ENCODE measurements at places on chromosomes 3 and 15.
A peak's percentile ranks its signal among the peaks of the same experiment; 100 is the strongest.

GRCh38 chr3:63584681-63585080 lies 67.8 kb upstream of the SNTN start:
- DNase-seq: no peak

- no peak for DNase-seq
Measured at GRCh38 chr3:8713901-8714759, 19.5 kb upstream of the CAV3 start.

DNA sequence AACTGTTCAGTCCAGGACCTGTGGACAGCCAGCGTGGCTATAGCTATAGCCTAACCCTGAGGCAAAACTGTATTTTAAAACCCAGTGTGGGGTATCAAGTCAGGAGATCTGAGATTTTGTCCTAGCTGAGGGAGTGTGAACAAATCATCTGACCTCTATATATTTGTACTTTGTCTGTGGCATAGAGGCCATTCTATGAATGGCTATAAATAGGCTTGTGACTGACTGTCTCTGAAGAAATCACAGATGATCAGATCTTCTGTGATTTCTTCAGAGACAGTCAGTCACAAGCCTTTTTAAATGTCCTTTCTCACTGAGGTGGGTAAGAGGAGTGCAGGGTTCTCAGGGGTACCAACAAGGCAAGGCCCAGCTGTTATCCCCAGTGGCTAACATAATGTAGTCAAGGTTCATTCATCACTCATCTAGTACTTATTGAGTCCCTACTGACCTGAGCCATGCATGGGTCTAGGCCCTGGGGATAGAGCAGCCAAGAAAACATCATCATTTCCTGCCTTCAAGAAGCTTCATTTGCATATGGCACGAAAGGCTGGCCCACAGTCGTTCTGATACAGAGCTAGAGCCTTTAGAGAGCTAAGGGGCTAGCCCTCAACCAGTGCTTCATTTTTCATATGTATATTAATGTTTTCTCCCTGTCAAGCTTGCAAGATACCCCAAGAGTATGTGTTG lies 53.3 kb downstream of the TIPARP start:
- DNase-seq: no peak

DNA sequence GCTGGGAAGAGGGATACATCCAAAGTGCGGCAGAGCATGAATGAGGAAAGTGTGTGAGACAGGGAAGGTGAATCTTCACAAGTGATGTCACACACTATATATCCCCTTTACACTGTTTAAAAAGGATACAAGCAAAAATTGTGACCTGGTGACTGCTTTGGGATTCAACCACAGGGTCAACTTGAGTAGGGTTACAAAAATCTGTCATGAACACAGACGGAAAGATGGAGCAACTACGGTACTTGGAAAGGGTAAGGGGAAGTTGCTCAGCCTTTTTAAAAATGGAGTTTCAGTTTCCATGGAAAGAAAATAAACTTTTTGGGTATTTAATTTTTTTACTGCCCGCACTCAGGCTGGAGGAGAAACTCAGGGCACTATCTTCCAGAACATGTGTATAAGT lies 60.3 kb downstream of the B3GNT5 start:
- DNase-seq: peak; percentile 9

- DNase-seq: no peak
Measured at GRCh38 chr3:18351823-18352744, 73.1 kb downstream of the SATB1 start.

GRCh38 chr3:189827108-189827507 lies 195.9 kb downstream of the TP63 start:
- DNase-seq: no peak

DNA sequence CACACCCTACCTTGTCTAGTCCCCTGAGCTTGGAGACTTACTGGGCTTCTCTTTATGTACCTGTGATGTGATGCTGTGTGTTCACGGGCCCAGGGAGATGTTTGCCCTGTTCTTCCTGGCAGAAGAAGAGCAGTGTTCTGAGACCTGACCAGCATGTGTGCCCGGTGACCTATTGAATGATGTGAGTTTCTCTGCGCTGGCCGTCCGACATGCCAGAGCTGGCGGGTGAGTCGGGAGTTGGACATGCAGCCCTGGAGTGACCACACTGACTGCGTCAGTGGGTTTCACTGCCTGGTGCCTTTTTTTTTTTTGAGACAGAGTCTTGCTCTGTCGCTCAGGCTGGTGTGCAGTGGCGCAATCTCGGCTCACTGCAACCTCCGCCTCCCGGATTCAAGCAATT lies 42.3 kb downstream of the CGNL1 start:
- no peak for DNase-seq

DNA sequence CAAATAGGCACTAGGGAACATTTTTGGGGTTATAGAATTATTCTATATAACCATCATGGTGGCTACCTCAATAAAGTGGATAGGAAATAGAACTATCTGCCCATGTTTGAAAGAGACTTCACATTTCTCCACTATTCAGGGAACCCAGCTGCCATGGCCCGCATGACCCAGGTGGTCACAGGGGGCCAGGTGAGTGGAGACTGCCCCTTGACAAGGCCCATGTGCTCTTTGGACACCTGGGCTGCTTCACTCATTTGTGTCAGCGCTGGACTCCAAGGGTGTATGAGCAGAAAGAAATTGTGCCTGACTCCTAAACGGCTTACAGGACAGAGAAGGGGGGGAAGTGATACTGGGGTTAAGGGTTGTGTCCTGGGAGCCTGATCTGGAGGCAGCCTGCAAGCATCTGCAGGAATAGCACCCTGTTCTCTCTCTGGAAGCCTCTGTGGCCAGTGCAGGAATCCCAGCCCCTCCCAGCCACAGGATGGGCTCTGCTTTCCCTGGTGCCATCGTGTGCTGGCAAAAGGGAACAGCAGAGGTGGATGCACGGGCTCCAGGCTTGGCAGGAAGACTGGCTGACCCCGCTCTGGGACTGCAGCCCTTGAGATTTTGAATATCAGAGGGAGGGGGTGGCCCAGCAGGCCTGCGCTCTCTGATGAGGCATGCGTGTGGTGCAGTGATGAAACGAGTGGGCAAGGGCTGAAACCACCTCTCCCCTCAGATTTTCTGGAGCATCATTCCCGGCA lies 9.1 kb upstream of the C3orf22 start:
- DNase-seq: no peak

DNA sequence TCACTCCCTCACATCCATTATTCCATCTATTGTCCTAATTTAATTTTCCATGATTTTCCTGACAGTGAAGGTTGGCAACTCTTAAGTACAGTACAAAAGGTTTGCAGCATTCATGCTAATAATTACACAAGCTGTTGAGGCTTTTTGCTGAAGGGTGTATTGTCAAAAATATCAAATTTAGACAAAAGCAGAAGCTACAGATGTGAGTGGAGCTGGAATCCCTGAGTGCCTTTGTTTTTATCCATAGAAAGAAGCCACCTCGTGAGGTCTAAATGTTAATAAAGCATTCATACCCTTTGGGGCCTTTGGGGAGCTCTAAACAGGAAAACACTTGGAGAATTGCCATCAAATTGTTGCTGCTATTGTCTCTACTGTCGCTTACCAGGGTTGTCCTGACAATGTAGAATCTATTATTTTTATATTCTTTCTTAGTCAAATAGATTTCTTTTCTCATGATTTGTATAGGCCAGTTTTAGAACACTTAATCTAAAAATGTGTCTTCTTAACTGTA lies 185.8 kb upstream of the ROBO1 start:
- no peak for DNase-seq

- DNase-seq: no peak
Measured at GRCh38 chr3:129723558-129724324, 117.3 kb upstream of the PLXND1 start.

DNA sequence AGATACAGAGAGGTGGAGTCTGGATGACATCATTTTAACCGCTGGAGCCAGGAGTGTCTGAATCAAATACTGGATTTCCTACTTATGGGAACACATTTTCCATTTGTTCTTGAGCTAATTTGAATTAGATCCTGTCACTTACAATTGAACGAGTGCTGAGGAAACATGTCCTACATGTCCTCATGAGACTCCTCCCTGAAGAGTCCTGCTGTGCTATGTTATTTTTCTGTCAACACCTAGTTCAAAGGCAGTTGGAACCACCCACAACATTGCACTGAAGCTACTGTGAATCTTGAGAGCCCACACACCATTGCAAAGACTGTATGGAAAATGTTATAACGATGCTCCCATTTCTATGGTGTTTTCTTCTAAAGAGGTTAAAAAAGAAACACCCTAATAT lies 123.5 kb upstream of the CRBN start:
- no peak for DNase-seq

GRCh38 chr3:63232764-63233396 lies 45.2 kb upstream of the SYNPR start:
- no peak for DNase-seq

DNA sequence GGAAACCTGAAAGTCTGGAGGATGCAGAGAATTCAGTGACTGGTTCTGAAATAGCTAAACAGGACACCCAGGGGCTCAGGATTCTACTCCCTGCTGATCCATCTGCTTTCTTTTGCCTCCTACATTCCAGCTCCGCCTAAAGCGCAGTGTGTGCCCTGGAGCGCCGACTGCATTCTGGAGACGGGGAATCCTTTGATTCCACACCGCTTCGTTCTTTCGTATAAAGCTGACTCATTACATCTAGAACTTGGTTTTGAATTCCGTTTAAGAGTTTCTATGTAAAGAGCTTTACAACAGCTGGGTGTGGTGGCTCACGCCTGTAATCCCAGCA lies 61.8 kb downstream of the SENP2 start:
- DNase-seq: no peak

DNA sequence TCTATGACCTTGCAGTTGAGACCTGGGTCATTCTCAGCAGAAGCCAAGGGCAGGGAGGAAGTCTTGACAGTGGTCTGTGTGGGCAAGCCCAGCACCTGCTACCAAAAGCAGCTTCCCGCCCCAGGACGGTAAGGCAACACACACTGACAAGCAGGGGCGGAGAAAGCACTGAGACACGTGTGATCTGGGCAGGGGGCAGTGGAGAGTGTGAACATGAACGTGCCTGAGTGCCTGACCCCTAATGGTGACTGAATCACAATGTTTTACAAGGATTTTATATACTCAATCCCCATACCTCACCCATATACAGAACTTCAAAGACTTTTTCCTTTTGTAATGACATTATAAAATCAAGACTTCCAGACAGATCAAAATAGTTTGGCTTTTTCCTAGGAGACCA lies 35.2 kb downstream of the ANP32A start:
- no peak for DNase-seq

- no peak for DNase-seq
Measured at GRCh38 chr3:65867463-65868210, 171.1 kb downstream of the MAGI1 start.

DNA sequence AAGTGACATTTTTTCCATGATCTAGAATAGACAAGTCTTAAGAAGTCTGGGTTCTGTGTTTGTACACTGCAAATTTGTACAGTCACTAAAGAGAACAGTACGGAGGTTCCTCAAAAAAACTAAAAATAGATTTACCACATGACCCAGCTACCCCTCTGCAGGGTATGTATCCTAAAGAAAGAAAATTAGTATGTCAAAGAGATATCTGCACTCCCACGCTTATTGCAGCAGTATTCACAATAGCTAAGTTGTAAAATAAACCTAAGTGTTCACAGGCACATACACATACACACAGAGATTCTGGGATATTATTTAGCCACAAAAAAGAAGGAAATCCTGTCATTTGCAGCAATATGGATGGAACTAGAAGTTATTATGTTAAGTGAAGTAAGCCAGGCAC lies 120.4 kb downstream of the ZIC1 start:
- DNase-seq: no peak

DNA sequence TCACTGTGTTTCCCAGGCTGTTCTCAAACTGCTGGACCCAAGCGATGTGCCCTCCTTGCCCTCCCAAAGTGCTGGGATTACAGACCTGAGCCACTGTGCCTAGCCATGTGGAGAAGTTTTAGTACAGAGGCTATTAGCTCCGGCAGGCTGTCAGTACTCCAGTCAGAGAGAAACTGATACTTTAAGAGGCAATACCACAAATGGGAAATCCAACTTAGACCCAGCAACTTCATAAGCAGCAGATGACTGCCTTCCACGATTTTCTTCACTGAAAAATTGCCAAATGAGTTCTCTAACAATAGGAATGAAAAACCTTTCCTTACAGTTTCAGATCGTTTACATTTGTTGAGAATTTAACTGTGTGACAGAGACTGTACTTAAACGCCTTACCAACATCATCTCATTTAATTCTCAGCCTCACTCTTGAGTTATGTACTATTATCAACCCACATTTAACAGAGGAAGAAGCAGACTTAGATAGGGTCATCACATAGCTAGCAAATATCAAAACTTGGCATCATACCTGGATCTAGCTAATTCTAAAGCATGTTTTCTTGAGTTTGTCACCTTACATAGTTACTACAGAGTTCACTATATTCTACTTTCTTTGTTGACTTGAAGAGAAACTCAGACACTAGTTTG lies 127.4 kb downstream of the TCF12 start:
- DNase-seq: no peak

- DNase-seq: no peak
Measured at GRCh38 chr3:28972921-28973320, 307.9 kb upstream of the RBMS3 start.

- DNase-seq: no peak
Measured at GRCh38 chr15:89772932-89773583, 3.1 kb upstream of the MESP2 start.

GRCh38 chr3:34599595-34599994 lies 801.2 kb downstream of the PDCD6IP start:
- DNase-seq: no peak

GRCh38 chr3:55343486-55344357 lies 143.4 kb downstream of the WNT5A start:
- no peak for DNase-seq

DNA sequence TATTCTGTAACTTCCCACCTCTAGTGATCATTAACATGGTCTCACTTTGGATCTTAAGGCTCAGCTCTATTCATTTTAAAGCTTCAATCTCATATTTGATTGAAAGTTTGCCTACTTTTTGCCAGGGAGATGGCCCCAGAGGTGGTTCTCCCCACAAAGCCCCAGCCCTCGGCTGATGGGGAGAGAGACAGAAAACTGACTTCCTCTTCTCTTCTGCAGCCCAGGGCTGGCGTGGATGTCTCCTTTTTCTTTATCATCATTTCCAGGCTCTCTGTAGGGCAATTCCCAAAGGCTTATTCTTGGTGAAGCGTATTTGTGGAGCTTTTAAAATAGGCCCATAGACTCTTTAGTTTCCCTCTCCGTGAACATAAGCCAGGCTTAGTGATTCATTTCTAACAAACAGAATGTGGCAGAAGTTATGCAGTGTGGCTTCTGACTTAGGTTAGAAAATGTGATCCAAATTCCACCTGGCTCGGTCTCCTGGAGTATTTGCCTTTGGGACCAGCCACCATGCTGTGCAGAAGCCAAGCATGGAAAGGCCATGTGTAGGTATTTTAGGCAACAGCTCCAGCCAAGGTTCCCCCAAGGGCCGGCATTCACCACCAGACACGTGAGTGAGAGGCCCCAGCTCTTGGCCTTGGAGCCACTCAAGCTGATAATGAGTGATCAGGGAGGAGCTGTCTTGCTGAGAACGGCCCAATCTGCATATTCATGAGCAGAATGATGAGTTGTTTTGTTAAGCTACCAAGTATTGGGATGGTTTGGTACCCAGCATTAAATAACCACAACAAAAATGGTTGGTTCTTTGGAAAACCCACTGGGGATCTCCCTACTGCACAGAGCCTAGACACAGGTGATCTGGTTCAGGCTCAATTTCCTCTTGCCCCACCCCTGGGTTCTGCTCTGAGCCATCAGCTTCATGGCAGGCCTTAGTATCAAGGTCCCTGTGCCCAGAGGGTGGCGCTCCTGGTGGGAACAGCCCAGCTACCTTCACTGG lies 353.2 kb upstream of the PROK2 start:
- DNase-seq: no peak

GRCh38 chr3:182618981-182619591 lies 174.2 kb upstream of the ATP11B start:
- no peak for DNase-seq

- DNase-seq: no peak
Measured at GRCh38 chr15:31525988-31526665, 199.5 kb downstream of the KLF13 start.

Data from bone marrow (tissue), 2 donors.